ENCODE measurements at places on chromosomes 13 and 19. TPM values are rescaled to one million over a fixed set of nuclear protein-coding genes. Genes with fewer than 3 reads are reported as not detected.
A peak's percentile ranks its signal among the peaks of the same experiment; 100 is the strongest.

The GPR4 gene
- not detected for total RNA-seq

The AP1M1 gene
- total RNA-seq = 186 TPM

The CELF5 gene
- total RNA-seq = 0.55 TPM

The ZNF729 gene
- not detected for total RNA-seq

The ETV2 gene
- total RNA-seq = 1.6 TPM

The SBK2 gene
- total RNA-seq = not detected

The YJU2 gene
- 26.1 TPM for total RNA-seq

The PTH2 gene
- not detected for total RNA-seq

The SLC25A42 gene
- 20.1 TPM for total RNA-seq

GRCh38 chr13:84821261-84821660 is 939.0 kb upstream of the SLITRK1 start:
- no peaks in the 10 kb centered on the region for H3K27me3 ChIP-seq
- H3K36me3 ChIP-seq = no peaks in the 10 kb centered on the region
- no peaks in the 10 kb centered on the region for H3K4me1 ChIP-seq
- no peak for DNase-seq
- H3K27ac ChIP-seq = no peak overlapping the region

GRCh38 chr13:56412856-56413255 is 727.9 kb upstream of the PRR20A start:
- no peak overlapping the region for H3K4me3 ChIP-seq
- no peak overlapping the region for H3K27ac ChIP-seq
- no peaks in the 10 kb centered on the region for H3K36me3 ChIP-seq
- no peak for DNase-seq
- H3K4me1 ChIP-seq = no peaks in the 10 kb centered on the region

GRCh38 chr13:56347014-56347413 is 793.7 kb upstream of the PRR20A start:
- no peak overlapping the region for H3K4me3 ChIP-seq
- no peaks in the 10 kb centered on the region for H3K36me3 ChIP-seq
- H3K4me1 ChIP-seq = no peaks in the 10 kb centered on the region
- H3K27me3 ChIP-seq = no peaks in the 10 kb centered on the region

- DNase-seq = no peak
- H3K27ac ChIP-seq = no peak overlapping the region
- H3K4me1 ChIP-seq = peaks cover 6% of the 10 kb centered on the region
- no peak overlapping the region for H3K4me3 ChIP-seq
- no peaks in the 10 kb centered on the region for H3K27me3 ChIP-seq
These were observed 324.9 kb downstream of the FOXO1 start for GRCh38 chr13:40341501-40341900.

DNA sequence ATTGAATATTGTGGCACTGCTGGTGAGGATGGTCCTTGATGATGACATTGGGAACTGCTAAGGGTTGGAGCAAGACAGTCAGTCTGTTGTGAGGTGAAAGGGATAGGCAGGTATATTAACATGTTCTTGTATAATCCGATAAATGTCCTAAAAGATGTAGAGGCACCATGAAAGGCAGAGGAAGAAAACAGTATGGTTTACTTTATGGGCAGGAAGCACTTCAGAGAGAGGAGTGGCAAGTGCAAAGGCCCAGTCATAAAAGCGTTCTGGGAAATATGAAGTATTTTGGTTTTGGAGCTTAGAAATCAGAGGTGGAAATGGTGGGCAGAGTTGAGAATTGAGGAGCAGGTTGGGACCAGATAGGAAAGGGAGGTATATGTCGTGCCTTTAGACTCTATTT is 9.5 kb downstream of the NUP58 start:
- H3K27ac ChIP-seq = no peak overlapping the region
- DNase-seq = no peak
- H3K4me3 ChIP-seq = no peak overlapping the region
- H3K4me1 ChIP-seq = peaks cover 12% of the 10 kb centered on the region
- peaks cover 52% of the 10 kb centered on the region for H3K36me3 ChIP-seq
- H3K27me3 ChIP-seq = no peaks in the 10 kb centered on the region

GRCh38 chr13:53238261-53238660 is 209.6 kb downstream of the OLFM4 start:
- no peak overlapping the region for H3K27ac ChIP-seq
- no peak for DNase-seq
- no peaks in the 10 kb centered on the region for H3K4me1 ChIP-seq
- H3K27me3 ChIP-seq = no peaks in the 10 kb centered on the region
- H3K4me3 ChIP-seq = no peak overlapping the region

GRCh38 chr13:29688193-29688592 is 92.7 kb upstream of the SLC7A1 start:
- H3K27me3 ChIP-seq = peaks cover 26% of the 10 kb centered on the region
- no peaks in the 10 kb centered on the region for H3K4me1 ChIP-seq
- no peak overlapping the region for H3K27ac ChIP-seq
- no peak for DNase-seq
- H3K4me3 ChIP-seq = no peak overlapping the region

DNA sequence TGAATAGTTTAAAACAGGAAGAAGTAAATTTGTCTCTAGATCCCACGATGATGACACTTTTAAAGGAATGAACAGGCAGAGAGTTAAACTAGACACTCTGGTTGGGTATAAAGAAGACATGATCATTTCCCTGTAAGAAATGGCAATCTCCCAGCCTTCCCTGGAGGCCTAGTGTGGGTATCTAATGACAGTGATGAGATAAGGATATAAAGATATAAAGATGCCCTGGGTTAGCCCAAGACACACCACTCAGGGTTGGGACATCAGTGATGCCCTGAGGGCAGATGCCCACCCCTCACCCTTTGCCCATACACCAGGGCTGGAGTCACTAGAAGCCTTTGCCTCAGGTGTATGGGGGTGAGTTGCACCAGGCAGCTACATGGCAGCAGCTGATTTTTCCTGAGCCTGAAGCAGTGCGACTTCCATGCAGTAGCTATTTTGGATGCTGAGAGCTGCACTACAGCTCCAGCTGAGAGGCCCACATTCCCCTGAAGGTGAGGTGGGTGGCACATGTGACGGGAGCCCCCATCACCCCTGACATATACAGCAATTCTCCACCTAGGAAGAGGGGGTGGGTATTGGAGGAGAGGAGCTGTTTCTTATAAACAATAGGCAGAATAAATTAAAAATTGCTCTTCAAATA is 177.5 kb downstream of the NDFIP2 start:
- H3K4me3 ChIP-seq = no peak overlapping the region
- H3K36me3 ChIP-seq = no peaks in the 10 kb centered on the region
- H3K27ac ChIP-seq = no peak overlapping the region
- DNase-seq = no peak
- no peaks in the 10 kb centered on the region for H3K4me1 ChIP-seq
- H3K27me3 ChIP-seq = no peaks in the 10 kb centered on the region

- no peak for DNase-seq
- no peak overlapping the region for H3K4me3 ChIP-seq
- H3K27me3 ChIP-seq = peaks cover 19% of the 10 kb centered on the region
- no peaks in the 10 kb centered on the region for H3K4me1 ChIP-seq
- no peaks in the 10 kb centered on the region for H3K36me3 ChIP-seq
These were observed 13.9 kb upstream of the LGALS16 start for GRCh38 chr19:39641773-39642172.

DNA sequence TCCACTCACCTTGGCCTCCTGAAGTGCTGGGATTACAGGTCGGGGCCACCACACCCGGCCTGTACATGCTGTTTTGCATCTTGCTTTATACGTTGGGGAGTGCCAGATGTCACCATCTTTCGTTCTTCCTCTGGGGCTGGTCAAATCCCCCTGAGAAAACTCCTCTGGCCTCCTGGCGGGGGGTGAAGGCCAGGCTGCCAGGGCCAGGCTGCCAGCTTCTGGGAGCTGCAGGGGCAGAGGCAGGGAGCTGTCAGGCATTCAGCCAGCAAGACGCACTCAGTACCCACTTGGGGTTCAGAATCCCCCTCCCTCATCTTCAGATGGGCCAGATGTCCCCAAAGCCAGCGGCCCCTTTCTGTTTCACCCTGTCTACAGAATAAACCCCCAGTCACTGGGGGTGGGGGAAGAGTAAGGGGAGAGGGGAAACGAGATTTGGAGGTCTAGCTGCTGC is 16.1 kb downstream of the ZSWIM9 start:
- H3K36me3 ChIP-seq = peaks cover 43% of the 10 kb centered on the region
- DNase-seq = no peak
- H3K4me1 ChIP-seq = peaks cover 7% of the 10 kb centered on the region
- no peak overlapping the region for H3K4me3 ChIP-seq
- H3K27me3 ChIP-seq = no peaks in the 10 kb centered on the region
- no peak overlapping the region for H3K27ac ChIP-seq

- no peak overlapping the region for H3K27ac ChIP-seq
- H3K27me3 ChIP-seq = no peaks in the 10 kb centered on the region
- no peak for DNase-seq
- H3K4me3 ChIP-seq = no peak overlapping the region
- no peaks in the 10 kb centered on the region for H3K36me3 ChIP-seq
These were observed 11.9 kb upstream of the PSPC1 start for GRCh38 chr13:19794631-19795030.

- no peak overlapping the region for H3K27ac ChIP-seq
- H3K4me3 ChIP-seq = no peak overlapping the region
- H3K36me3 ChIP-seq = no peaks in the 10 kb centered on the region
- DNase-seq = no peak
- H3K4me1 ChIP-seq = no peaks in the 10 kb centered on the region
These were observed 103.6 kb upstream of the MYO16 start for GRCh38 chr13:108525827-108526226.

DNA sequence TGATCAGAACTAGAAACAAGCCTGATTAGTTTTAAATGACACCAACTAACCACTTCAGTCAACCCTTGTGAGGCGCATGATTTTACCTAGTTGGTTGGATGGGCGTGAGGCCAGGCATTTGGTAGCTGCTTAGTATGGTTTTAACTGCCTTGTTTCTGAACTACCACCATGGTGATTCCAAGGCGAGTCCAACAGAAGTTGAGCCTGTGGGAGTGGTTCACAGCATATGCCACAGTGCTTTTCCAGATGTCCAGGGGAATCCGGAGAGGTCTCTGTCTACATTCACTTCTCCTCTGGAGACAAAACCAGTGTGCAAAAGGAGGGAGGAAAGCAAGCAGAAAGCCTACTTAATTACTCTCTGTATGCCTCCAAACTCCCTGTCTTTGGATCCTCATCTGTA is 524.1 kb downstream of the GPC6 start:
- H3K36me3 ChIP-seq = no peaks in the 10 kb centered on the region
- DNase-seq = no peak
- H3K27me3 ChIP-seq = no peaks in the 10 kb centered on the region
- H3K4me1 ChIP-seq = peaks cover 2% of the 10 kb centered on the region
- H3K4me3 ChIP-seq = no peak overlapping the region
- no peak overlapping the region for H3K27ac ChIP-seq

DNA sequence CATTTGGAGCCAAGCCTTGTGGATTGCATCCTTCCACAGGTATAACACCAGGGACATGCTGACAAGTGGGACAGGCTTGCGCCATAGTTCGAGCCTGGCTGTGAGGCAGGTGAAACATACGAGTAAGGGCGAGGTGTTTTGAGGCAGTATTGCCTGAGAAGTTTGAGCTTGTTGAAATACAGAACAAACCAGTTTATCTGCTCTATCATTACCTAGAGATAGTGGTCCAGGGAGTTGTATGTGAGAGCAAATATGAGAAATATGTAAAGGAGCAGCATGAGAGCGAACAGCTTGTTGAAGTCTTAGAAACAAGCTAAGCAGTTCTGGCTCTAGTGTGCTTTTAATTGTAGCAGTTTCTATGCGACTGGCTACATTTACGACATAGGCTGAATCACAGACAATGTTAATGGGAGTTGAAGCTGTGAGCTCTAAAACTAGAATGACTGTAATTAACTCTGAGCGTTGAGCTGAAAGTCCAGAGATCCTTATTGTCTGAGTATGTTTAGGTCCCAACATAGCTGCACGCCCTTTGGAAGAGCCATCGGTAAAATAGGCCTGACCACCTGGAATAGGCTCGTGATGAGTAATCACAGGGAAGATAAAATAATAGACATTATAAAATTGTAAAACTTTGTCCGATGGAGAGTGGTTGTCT is 8.2 kb downstream of the ZNF439 start:
- no peak overlapping the region for H3K4me3 ChIP-seq
- no peak for DNase-seq
- H3K27me3 ChIP-seq = no peaks in the 10 kb centered on the region
- peaks cover 54% of the 10 kb centered on the region for H3K36me3 ChIP-seq

DNA sequence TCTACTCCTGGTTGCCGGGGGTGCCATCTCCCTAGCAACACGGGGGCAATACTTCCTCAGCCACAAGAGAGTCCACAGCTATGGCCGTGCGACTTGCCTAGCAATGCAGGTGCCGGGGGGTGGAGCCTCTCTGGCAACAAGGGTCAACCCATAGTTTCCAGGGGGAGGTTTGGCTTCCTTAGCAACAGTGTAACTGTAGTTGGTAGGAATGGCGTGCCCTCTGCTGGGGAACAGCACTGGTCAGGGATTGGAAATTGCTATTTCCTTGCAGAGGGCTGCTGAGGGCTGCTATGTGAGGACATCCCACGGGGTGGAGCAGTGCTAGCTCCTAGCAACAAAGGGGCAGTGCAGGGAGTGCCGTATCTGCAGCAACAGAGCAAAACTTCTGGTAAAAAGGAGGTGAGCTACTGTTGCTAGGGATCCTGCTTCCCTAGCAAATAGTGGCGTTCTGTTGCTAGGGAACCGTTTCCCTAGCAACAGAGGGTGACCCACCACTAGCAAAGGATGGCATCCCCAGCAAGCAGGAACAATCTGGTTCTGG is 7.0 kb upstream of the TMC4 start:
- no peak overlapping the region for H3K27ac ChIP-seq
- DNase-seq = no peak
- H3K27me3 ChIP-seq = no peaks in the 10 kb centered on the region
- H3K4me3 ChIP-seq = no peak overlapping the region
- H3K36me3 ChIP-seq = peaks cover 13% of the 10 kb centered on the region
- no peaks in the 10 kb centered on the region for H3K4me1 ChIP-seq

DNA sequence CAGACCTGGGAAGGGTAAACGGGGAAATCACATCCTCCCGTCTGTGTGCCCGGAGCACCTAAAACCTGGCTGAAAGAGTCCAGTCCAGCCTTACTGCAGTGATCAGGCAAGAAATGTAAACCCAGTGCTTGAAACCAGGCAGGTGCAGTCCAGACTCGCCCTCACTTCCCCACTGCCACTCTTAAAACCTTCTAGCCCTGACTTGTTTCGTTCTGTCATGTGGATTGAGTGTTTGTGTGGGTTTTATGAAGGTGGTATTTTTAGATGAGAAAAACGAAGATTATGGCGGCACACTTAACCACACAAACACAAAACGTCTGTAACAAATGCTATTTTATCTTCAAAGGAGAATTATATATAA is 839 bp upstream of the CKAP2 start:
- peaks cover 50% of the 10 kb centered on the region for H3K4me1 ChIP-seq
- peak overlapping the region; percentile 100 for H3K27ac ChIP-seq
- H3K4me3 ChIP-seq = peak overlapping the region; percentile 76
- DNase-seq = peak; percentile 43
- H3K36me3 ChIP-seq = peaks cover 31% of the 10 kb centered on the region

- H3K4me3 ChIP-seq = peak within 1 kb of the TSS; percentile 83
- peaks cover 19% of the 10 kb centered on the region for H3K36me3 ChIP-seq
- peaks cover 47% of the 10 kb centered on the region for H3K4me1 ChIP-seq
- no peaks in the 10 kb centered on the region for H3K27me3 ChIP-seq
- peak; percentile 93 for DNase-seq
These were observed at the start of gene REX1BD for GRCh38 chr19:18588611-18589379. REX1BD (plus strand) TSS chr19:18588798; CDS start chr19:18588802, 4 bp downstream.

DNA sequence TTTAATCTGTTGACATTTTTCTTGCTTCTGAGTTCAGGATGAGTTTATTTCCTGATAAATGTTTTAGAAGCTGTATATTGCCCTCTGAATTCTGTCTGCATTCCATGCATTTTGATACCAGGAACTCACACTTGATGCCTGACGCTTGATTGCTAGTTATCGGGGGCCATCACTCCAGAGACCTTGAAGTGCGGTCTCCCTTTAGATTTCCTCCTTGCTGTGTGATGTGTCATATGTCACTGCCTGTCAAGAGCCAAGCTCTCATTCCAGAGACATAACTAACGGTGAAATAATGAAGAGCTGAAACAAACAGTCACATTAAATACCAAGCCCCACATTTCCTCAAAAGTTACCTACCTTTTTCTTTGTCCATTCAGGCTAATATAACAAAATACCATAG is 155.5 kb downstream of the TNFSF13B start:
- no peak overlapping the region for H3K4me3 ChIP-seq
- H3K27me3 ChIP-seq = no peaks in the 10 kb centered on the region
- DNase-seq = no peak
- no peak overlapping the region for H3K27ac ChIP-seq
